ENCODE measurements at places on chromosomes 2 and 18. TPM values are rescaled to one million over a fixed set of nuclear protein-coding genes. Genes with fewer than 3 reads are reported as not detected.

GRCh38 chr2:72605836-72606442 is 219.9 kb downstream of the EXOC6B start:
- no peaks in the 10 kb centered on the region for H3K27me3 ChIP-seq
- H3K36me3 ChIP-seq = no peaks in the 10 kb centered on the region
- DNase-seq = no peak
- H3K4me1 ChIP-seq = peaks cover 7% of the 10 kb centered on the region

CCDC74A gene
- total RNA-seq = 3.3 TPM

DNA sequence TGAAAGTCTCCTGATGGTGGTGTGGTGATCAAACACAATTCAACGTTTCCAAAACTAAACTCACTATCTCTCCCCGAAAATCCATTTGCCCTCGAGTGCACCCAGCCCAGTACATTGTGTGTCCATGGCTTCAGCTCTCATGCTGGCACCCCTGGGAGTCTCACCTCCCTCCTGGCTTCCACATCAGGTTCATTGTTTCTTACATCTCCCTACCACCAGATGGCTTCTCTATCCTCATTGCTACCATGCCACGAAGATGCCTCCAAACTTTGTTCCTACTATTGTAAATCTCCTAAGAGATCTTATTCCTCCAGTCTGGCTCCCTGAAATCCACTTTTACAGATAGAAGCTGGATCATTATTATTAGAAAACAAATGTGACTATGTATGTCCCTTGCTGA is 197.0 kb downstream of the MYT1L start:
- no peak overlapping the region for H3K27ac ChIP-seq
- H3K4me1 ChIP-seq = no peaks in the 10 kb centered on the region
- no peaks in the 10 kb centered on the region for H3K36me3 ChIP-seq
- H3K27me3 ChIP-seq = no peaks in the 10 kb centered on the region
- H3K4me3 ChIP-seq = no peak overlapping the region

C1GALT1C1L gene
- total RNA-seq = 0.74 TPM

RGPD3 gene
- total RNA-seq = 0.34 TPM

- no peaks in the 10 kb centered on the region for H3K36me3 ChIP-seq
- H3K4me3 ChIP-seq = no peak overlapping the region
- peaks cover 8% of the 10 kb centered on the region for H3K27me3 ChIP-seq
- H3K4me1 ChIP-seq = peaks cover 12% of the 10 kb centered on the region
These were observed 40.7 kb upstream of the SP3 start for GRCh38 chr2:174005801-174006419.

- no peak for DNase-seq
- no peak overlapping the region for H3K4me3 ChIP-seq
- no peaks in the 10 kb centered on the region for H3K4me1 ChIP-seq
- H3K36me3 ChIP-seq = no peaks in the 10 kb centered on the region
- H3K27ac ChIP-seq = no peak overlapping the region
- H3K27me3 ChIP-seq = no peaks in the 10 kb centered on the region
These were observed 118.8 kb upstream of the LHCGR start for GRCh38 chr2:48874282-48874681.

- no peak overlapping the region for H3K4me3 ChIP-seq
- no peaks in the 10 kb centered on the region for H3K27me3 ChIP-seq
- peaks cover 9% of the 10 kb centered on the region for H3K4me1 ChIP-seq
- no peak overlapping the region for H3K27ac ChIP-seq
These were observed 79.0 kb downstream of the OLA1 start for GRCh38 chr2:174169372-174169771.

DNA sequence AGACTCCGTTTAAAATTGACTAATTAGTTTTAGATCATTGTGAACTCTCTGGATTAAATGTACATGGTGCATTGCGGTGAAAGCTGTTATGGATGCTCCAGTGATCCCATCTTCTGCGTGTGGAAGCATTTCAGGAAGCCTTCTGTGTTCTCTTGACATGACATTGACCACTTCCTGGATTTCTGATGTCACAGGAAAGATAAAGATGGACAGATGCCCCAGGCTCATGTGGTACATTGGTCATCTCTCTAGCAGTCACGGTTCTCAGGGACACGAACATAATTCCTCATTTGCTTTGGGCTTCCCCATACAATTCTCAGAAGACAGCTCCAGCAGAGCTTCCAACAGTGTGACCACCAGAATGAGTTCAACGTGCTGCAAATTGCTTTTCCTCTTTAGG is 26.9 kb downstream of the AGAP1 start:
- H3K27ac ChIP-seq = no peak overlapping the region
- H3K27me3 ChIP-seq = no peaks in the 10 kb centered on the region
- H3K4me3 ChIP-seq = no peak overlapping the region
- no peak for DNase-seq
